ENCODE measurements at places on chromosomes 7 and 10. TPM values are rescaled to one million over a fixed set of nuclear protein-coding genes. Genes with fewer than 3 reads are reported as not detected.

The VWDE gene
- not detected for total RNA-seq

The UPF2 gene
- total RNA-seq = 16.4 TPM

The PIK3AP1 gene
- 17.7 TPM for total RNA-seq

The CDH23 gene
- total RNA-seq = 9.7 TPM

The CD36 gene
- total RNA-seq = 2,225 TPM
